ENCODE measurements at places on chromosomes 12 and 14.

DNA sequence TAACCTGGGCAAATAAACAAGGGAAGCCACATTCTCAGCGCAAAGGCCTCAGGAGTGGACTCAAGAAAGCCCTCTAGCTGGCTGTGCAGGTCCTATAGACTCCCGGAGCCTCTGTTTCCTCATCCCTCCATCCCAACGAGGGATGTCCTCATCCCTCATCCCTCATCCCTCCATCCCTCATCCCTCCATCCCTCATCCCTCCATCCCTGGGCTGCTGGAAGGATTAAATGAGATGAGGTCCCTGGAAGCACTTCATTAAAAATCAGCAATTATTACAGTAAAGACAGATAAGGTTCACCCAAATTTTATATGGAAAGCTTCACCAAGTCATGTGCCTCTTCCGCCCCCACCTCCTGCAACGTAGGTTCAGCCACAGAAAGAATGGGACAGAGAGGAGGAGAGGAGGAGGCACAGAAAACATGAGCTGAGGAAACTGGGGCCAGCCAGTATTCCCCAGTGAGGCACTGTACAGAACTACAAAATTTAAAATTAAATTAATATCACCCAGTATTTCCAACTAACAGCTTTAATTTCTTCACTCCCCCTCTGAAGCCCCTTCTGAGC is 4.8 kb downstream of the ITPK1 start:
- no peak for DNase-seq

DNA sequence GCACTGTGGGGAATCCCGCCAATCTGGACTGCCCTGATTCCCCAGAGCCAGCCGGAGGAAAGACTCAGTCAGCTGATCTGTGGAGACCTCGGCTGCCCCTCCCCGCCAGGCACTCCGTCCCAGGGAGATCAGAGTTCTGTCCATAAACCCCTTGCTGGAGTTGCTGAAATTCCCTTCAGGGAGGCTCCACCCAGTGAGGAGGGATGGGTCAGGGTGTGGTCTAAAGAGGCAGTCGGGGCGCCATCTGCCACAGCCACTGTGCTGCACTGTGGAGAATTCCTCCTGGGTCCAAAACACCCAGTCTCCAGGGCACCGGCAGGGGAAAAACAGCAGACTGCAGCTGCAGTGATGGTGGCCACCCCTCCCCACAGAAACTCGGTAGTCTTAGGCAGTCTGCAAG is 1922.3 kb upstream of the FLRT2 start:
- DNase-seq, result no peak

- DNase-seq, result no peak
Observed at GRCh38 chr14:72906879-72907278, 13.0 kb upstream of the DPF3 start.

GRCh38 chr14:103052407-103052806 is 4.9 kb downstream of the CDC42BPB start:
- no peak for DNase-seq

GRCh38 chr14:89650077-89650978 is 233.3 kb upstream of the FOXN3 start:
- DNase-seq, result no peak

DNA sequence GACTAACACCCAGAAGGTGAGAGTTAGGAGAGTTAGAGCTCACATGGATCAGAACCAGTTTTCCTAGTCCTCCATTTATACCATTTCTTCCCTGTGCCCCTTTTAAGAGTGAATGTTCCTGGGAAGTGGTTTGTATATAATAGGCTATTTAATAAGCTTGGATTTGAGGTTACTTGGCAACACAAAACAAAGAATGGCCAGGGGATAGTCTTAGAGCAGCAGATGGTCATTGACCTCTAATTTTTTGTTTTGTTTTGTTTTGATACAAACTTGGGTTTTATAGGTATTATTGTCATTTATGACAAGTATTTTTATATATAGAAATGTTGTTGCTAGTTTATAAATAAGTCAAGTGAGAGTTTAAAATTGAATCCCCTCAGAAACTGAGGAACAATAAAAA is 35.8 kb downstream of the VEZT start:
- no peak for DNase-seq

- no peak for DNase-seq
Observed at GRCh38 chr12:89200217-89200616, 152.1 kb downstream of the DUSP6 start.

DNA sequence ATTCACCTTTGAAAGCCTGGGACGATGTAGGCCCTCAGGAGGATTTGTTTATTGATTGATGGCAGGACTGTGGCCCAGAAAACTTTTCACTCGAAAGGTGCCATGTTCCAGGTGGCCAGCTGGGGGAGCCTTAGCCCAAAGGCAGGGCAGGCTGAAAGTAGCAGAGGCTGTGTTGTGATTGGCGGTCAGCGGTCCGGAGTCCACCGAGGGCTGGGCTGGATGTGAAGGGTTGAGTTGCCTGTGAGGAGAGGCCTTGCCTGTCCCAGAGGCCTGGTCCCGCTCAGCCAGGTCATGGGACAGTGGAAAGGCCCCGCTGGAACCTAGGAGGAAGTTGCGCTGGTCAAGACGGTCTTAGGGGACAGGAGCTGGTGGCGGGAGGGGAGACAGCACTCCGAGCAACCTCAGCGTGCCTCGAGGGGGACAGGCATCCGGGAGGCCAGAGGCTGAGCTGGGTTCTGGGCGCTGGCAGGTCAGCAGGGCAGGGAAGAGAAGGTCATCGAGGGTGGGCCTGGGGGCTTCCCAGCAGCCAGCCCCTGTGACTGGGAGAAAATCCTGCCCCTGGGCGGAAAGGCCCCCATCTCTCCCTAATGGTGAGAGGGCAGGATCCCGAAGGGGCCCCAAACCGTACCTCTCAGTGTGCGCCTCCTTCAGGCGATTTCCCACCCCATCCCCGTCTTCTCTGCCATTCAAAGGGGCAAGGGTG is 26.3 kb downstream of the CMA1 start:
- no peak for DNase-seq

- no peak for DNase-seq
Observed at GRCh38 chr12:89230376-89231315, 121.7 kb downstream of the DUSP6 start.

DNA sequence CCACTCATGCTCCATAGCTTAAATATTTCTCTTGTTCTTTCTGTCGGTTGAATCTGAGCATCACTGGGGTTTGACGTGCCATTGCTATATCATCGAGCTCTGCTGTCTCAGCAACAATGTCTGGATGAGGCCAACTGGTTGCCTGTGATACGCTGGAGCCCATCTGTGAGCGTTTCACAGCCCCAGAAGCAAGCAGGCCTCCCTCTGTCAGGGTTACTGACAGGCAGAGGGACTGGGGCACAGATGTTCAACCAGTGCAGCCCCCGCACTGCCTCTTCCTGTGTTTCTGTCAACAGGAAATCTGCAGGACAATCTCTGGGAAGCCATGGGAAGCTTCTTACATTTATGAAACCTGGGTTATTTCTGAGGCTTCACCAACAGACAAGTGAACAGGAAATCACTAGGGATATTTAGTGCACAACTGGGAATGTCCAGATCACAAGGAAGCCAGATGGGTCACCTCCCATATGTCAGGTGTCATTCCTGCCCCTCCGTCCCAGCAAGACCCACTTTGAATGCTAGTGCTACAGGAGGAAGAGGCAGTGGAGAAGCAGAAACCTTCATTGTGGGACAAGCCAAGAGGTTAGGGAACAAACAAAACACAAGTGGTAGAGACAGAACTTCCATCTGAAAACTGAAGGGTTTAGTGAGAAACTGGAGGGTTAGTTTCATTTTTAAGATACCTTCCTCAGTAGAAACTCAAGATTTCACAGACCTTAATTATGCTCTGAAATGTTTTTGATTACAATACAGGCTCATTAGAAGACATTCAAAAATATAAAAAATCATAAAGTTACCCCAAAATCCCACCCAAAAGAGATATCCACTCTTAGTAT is 24.1 kb downstream of the DMAC2L start:
- DNase-seq, result peak; percentile 85

DNA sequence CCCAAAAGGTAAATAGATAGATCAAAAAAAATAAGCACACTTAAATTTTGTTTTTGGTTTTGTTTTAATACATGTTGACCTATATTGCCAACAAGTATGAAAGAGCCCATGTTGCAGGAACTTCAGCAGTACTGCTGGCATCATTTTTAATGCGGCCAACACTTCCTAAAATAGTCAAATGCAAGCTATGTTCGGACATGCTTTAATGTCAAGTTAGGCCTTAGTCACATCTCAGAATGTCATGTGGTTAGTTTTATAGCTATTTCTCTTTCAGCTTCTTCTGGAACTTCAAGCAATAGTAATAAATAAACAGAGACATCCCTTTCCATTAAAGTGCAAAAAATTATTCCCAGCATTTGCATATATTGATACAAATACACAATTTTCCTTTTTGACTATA is 153.4 kb downstream of the PIK3C2G start:
- no peak for DNase-seq

DNA sequence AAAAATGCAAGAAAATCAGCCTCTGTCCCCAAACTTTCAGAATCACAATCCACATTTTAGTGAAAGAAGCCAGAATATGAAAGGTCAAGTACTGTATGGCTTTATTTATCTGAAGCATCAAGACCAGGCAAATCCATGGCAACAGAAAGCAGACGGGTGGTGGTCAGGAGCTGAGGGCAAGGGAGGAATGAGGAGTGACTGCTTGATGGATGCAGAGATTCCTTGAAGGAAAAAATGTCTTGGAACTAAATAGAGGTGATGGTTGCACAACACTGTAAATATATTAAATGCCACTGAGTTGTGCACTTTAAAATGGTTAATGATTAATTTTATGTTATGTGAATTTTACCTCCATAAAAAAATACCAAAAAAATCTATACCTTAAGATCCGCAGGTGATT is 165.1 kb downstream of the GXYLT1 start:
- DNase-seq, result no peak

DNA sequence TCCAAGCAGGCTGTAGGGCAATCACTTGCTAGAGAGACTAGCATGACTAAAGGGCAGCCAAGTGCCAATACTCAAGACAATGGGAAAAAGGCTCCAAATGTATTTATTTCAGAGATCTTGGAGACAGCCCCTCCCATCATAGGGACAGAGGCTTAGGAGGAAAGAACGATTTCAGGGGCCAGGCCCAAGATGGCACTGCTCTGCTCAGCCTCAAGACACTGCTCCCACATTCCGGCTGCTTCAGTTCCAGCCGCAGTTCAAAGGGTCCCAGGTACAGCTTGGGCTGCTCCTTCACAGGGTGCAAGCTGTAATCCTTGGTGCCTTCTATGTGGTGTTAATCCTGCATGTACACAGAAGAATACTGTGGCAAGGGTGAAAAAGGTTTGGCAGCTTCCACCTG is 19.4 kb upstream of the OR4K5 start:
- no peak for DNase-seq

DNA sequence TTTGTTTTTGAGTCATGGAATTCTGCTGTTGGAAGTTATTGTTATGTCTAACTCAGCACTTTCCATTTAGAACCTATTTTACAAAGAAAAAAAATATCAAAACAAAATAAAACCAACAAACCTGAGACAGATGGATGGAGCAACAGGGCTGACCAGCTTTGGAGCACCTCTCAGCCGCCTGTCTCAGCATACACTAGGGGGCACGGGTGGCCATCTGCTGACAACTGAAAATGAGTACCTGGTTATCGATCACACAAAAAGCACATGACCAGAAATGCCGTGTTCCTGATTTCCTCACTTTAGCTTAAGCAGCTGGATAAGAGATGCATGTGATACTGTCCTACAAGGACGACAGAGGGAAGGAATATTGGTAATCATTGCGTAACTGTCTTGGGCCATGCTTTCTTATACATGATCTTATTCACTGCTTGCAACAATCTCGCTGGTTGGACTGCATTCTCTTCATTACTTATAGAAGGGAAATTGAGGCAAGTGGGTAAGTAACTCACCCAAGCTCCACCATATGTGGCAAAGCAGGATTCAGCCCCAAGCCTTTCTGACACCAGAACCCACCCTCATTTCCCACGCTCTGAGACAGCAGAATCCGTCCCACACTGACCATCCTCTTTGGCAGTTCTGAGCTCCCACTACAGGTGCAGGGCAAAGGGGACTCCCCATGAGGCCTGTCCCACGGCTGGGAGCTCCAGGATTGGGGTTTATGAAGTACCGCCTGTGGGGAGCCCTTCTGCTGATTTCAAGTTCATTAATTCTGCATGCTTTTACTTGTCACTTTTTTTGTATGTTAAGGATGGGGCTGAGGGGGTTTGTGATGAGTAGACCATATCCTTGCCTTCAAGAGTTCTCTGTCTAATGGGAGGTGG is 43.5 kb downstream of the C14orf132 start:
- DNase-seq, result no peak

DNA sequence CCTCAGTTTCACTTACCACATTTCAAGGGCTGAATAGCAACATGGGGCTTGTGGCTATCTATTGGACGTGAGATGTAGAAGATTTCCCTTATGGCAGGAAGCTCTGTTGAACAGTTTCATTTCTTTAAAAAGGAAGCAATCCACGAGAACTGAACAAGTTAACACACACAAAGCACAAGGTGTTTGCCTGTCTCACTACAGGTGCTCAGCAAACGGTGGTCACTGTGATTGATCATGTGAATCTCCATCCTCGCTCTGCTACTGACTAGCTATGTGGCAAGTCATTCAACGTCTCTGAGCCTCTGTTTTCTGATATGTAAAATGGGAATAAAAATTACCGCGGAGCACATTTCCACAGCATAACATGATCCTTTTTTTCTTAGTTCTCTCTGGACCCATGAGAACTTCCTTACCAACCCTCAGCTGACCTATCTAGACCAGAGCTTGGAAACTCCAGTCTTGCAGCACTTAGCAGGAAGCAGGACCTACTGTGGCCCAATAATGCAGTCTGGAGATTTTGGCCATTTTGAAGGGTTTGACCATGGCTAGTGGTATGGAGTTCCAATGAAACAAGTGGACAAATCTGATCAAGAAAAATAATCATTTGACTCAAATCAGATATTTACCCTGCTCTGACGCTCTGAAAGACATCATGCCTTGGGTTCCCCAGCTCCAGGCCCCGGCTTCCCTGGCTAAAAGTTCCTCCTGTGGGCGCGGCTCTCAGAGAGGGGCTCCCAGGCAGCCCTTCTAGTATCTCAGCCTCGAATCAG is 278.8 kb downstream of the ZFP36L1 start:
- no peak for DNase-seq

DNA sequence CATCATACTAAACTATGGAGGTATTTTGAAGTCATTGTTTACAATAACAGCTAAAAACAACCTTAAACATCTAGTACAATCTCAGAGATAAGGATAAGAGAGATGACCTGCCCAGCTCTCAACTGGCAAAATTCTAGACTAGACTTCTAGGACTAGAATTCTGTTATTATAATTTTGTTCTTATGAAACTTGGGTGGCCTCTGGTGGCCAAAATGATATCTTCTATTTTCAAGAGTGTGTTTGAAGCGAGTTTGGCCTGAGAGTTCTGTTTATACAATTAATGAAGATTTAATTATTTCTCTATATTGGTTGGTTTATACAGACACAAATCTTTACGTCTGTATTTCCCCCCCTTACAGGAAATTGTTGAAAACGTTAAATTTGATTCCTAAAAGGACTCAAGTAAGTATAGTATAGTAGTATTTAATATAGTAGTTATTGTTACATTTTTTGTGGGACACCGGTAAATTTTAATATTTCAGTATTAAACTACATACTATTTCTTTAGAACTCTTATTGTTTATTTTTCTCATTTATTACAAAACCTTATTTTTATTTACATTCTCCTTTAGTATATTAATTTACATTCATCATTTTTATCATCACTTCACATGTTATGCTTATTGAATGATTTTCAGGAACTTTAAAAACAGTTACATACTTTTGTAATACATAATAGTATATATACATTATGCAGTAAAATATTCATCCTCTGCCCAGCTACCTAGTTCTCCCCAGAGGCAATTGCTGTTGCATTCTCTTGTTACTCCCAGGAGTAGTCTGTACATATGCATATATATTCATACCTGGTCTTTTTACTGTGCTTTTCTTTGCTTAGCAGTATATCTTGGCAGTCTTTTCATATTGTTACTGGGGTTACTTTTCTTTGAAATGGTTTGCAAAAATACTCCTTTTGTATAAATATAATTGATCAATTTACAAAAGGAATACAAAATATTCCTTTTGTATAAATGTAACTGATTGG is 6.6 kb downstream of the PPHLN1 start:
- DNase-seq, result no peak
